NCI-H446 treated with DMSO at 0.1 percent for 48 hours (cell line): ENCODE measurements at places on chromosomes 5 and 9.

GRCh38 chr5:65359981-65360380, 121.7 kb downstream of the ADAMTS6 start:
- peak; percentile 41 for DNase-seq

GRCh38 chr9:82354279-82354659, 365.7 kb downstream of the SPATA31D1 start:
- no peak for DNase-seq

- no peak for DNase-seq
Observed at GRCh38 chr9:108001237-108001636, 511.7 kb upstream of the KLF4 start.

GRCh38 chr5:58724992-58725391, 142.1 kb downstream of the RAB3C start:
- no peak for DNase-seq
